Caki2 (cell line): ENCODE measurements at places on chromosomes 7 and 10. TPM values are rescaled to one million over a fixed set of nuclear protein-coding genes. Genes with fewer than 3 reads are reported as not detected.

The OIT3 gene
- not detected in 2 replicates for total RNA-seq

The MUC12 gene
- total RNA-seq: 1.3 TPM in 1 of 2 replicates, not detected in the other

The GPR26 gene
- total RNA-seq: not detected in 2 replicates

The ASB10 gene
- total RNA-seq: not detected in 2 replicates

The TSPAN12 gene
- total RNA-seq: 45.3 and 46.5 TPM in 2 replicates

The FFAR4 gene
- not detected in 2 replicates for total RNA-seq

The SPAM1 gene
- not detected in 2 replicates for total RNA-seq

The SLC13A4 gene
- total RNA-seq: not detected in 2 replicates

The MEOX2 gene
- not detected in 2 replicates for total RNA-seq

The ASZ1 gene
- not detected in 2 replicates for total RNA-seq

The CALHM1 gene
- total RNA-seq: not detected in 2 replicates

The BMPR1A gene
- total RNA-seq: 23.7 and 24.6 TPM in 2 replicates

The DKK1 gene
- 4.5 and 8.6 TPM in 2 replicates for total RNA-seq

The PTPN12 gene
- total RNA-seq: 19.0 and 22.5 TPM in 2 replicates

The CCZ1 gene
- 69.8 and 109 TPM in 2 replicates for total RNA-seq

The TEX47 gene
- not detected in 2 replicates for total RNA-seq

The ADCY1 gene
- 0.32 TPM in 1 of 2 replicates, not detected in the other for total RNA-seq

The GRIFIN gene
- not detected in 2 replicates for total RNA-seq

The EPDR1 gene
- 250 and 305 TPM in 2 replicates for total RNA-seq

The SGCE gene
- 53.1 and 59.8 TPM in 2 replicates for total RNA-seq

The VWDE gene
- 3.8 and 4.1 TPM in 2 replicates for total RNA-seq

The OPN1SW gene
- not detected in 2 replicates for total RNA-seq

The GRID2IP gene
- total RNA-seq: not detected in 2 replicates

The INA gene
- total RNA-seq: not detected in 2 replicates

The EPO gene
- total RNA-seq: not detected in 2 replicates

The DPP6 gene
- not detected in 2 replicates for total RNA-seq

The CPA1 gene
- total RNA-seq: not detected in 2 replicates

The CHCHD3 gene
- total RNA-seq: 124 and 183 TPM in 2 replicates

The EXOC6 gene
- 5.3 and 9.0 TPM in 2 replicates for total RNA-seq

The OR13A1 gene
- not detected in 2 replicates for total RNA-seq

The FKBP6 gene
- not detected in 2 replicates for total RNA-seq

The SVOPL gene
- not detected in 2 replicates for total RNA-seq

The PLAU gene
- 27.6 and 31.4 TPM in 2 replicates for total RNA-seq

The ZC3HAV1 gene
- 32.6 and 36.3 TPM in 2 replicates for total RNA-seq

The RAB11FIP2 gene
- 2.2 and 7.4 TPM in 2 replicates for total RNA-seq

The CTAGE15 gene
- not detected in 2 replicates for total RNA-seq

The SCART1 gene
- total RNA-seq: 0.27 TPM in 1 of 2 replicates, not detected in the other

The NPC1L1 gene
- not detected in 2 replicates for total RNA-seq

The AEBP1 gene
- not detected in 2 replicates for total RNA-seq

The FAM221A gene
- total RNA-seq: 4.1 TPM in 1 of 2 replicates, not detected in the other

The KLLN gene
- 0.54 TPM in 1 of 2 replicates, not detected in the other for total RNA-seq

The PTPN20 gene
- total RNA-seq: 12.7 and 13.6 TPM in 2 replicates

The PCLO gene
- 0.88 and 2.0 TPM in 2 replicates for total RNA-seq

The WDFY4 gene
- total RNA-seq: not detected in 2 replicates

The SPDYE2 gene
- not detected in 2 replicates for total RNA-seq

The AGR2 gene
- total RNA-seq: 3.5 and 10.0 TPM in 2 replicates

The SEMA3D gene
- total RNA-seq: not detected in 2 replicates

The SCIN gene
- 12.6 and 18.8 TPM in 2 replicates for total RNA-seq

The GIMAP1 gene
- not detected in 2 replicates for total RNA-seq

The FAM131B gene
- 0.03 TPM in 1 of 2 replicates, not detected in the other for total RNA-seq

The ZNF282 gene
- 18.1 and 20.2 TPM in 2 replicates for total RNA-seq

The RAMP3 gene
- not detected in 2 replicates for total RNA-seq

The CALML3 gene
- total RNA-seq: not detected in 2 replicates

The SFRP5 gene
- not detected in 2 replicates for total RNA-seq

The PON3 gene
- total RNA-seq: not detected in 2 replicates

The SUN3 gene
- not detected in 2 replicates for total RNA-seq

The TSPAN13 gene
- total RNA-seq: 47.5 and 57.1 TPM in 2 replicates

The EVX1 gene
- not detected in 2 replicates for total RNA-seq

The CLDN4 gene
- 326 and 414 TPM in 2 replicates for total RNA-seq
